SJCRH30 (cell line): ENCODE measurements at places on chromosomes 7 and 10.

- no peak for DNase-seq
Measured at GRCh38 chr10:69285699-69286098, 7.4 kb downstream of the HK1 start.

DNA sequence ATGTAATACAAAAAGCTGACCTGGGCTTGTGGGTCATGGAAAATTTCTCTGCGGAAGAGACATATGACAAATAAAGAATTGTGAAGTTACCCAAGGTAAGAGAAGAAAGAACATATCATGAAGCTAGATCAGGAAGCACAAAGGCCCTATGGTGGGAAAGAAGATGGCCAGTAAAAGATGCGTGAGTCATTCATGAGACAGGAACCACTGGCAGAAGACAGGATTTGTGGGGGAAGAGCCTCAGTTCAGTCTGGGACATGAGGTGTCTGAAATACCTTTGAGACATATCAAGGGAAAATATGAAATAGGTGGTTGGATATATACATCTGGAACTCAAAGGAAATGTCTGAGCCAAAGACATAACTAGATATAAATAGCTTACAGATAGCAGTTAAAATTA lies 27.7 kb upstream of the AMPH start:
- no peak for DNase-seq

- DNase-seq, result no peak
Measured at GRCh38 chr7:101614098-101614938, 14.8 kb downstream of the MYL10 start.

DNA sequence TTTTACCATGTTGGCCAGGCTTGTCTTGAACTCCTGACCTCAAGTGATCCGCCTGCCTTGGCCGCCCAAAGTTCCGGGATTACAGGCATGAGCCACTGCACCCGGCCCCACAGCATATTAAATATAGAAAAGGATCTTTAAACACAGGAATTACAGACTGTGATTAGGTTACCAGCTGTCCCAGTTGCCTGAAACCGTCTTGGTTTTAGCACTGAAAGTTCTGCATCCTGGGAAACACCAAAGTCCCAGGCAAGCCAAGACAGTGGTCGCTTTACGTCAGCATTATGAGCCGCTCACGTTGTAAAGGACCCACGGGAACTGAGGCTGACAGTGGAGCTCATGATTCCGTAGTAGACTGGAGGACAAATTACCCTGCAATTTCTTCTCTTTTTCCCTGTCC lies 69.0 kb upstream of the FAM180A start:
- DNase-seq, result no peak

DNA sequence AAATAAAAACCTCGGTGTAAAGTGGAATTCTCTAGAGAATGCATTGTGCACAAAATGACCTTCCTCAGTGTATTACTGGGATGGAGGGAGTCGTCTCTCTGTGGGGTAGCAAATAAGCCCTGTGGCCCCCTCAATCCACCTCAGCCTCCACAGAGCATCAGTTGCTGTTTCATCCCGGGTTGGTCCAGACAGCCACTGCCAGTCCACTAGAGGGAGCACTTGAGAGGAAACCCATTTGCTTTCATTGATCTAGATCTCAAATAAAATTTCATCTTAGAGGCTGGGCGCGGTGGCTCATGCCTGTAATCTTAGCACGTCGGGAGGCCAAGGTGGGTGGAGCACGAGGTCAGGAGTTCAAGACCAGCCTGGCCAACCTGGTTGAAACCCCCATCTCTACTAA lies 1128.7 kb downstream of the CNTNAP2 start:
- peak; percentile 50 for DNase-seq

DNA sequence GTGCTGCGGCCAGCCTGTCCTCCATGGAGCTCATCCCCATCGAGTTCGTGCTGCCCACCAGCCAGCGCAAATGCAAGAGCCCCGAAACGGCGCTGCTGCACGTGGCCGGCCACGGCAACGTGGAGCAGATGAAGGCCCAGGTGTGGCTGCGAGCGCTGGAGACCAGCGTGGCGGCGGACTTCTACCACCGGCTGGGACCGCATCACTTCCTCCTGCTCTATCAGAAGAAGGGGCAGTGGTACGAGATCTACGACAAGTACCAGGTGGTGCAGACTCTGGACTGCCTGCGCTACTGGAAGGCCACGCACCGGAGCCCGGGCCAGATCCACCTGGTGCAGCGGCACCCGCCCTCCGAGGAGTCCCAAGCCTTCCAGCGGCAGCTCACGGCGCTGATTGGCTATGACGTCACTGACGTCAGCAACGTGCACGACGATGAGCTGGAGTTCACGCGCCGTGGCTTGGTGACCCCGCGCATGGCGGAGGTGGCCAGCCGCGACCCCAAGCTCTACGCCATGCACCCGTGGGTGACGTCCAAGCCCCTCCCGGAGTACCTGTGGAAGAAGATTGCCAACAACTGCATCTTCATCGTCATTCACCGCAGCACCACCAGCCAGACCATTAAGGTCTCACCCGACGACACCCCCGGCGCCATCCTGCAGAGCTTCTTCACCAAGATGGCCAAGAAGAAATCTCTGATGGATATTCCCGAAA lies 2.7 kb downstream of the PIK3CG start:
- no peak for DNase-seq

DNA sequence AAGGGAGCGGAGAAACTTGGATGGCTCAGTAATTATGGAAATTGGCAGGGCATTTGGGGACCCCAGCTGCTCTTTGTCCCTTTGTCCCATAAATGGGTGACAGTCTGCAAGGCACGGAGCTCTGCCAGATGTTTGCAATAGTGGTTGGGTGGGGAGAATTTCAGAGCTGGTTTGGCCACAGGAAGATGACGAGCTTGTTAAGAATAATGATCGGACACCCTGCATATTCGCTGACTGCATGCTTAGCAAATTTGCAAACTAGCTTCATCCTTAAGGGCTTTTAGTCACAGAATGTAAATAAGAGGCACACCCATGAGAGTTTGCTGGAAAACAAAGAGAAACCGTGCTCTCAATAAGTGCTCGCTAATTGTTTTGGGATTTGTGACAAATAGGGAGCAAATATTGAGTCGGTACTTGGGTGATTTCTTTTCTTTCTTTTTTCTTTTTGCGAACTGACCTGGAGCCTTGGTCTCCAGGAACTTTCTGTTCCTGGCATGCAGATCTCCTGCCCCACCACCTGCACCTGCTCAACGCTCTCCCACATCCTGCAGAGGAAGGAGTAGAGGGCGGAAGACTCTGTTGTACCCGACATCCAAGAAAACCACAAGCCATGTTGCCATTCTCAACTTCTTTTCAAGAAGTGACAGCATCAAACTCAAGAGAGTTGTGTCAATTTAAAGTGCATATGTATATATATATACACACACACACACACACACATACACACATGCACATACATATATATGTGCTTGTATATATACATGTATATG lies 238.9 kb downstream of the CAMK1D start:
- no peak for DNase-seq

GRCh38 chr10:111338805-111339204 lies 262.0 kb downstream of the ADRA2A start:
- DNase-seq, result no peak

- no peak for DNase-seq
Measured at GRCh38 chr7:128424686-128425275, 15.0 kb upstream of the IMPDH1 start.

GRCh38 chr10:63103971-63104409 lies 29.1 kb upstream of the NRBF2 start:
- DNase-seq, result no peak

GRCh38 chr7:36360244-36360643 lies 29.4 kb upstream of the ANLN start:
- DNase-seq, result no peak

GRCh38 chr7:44709945-44710596 lies 38.6 kb upstream of the ZMIZ2 start:
- DNase-seq, result no peak

DNA sequence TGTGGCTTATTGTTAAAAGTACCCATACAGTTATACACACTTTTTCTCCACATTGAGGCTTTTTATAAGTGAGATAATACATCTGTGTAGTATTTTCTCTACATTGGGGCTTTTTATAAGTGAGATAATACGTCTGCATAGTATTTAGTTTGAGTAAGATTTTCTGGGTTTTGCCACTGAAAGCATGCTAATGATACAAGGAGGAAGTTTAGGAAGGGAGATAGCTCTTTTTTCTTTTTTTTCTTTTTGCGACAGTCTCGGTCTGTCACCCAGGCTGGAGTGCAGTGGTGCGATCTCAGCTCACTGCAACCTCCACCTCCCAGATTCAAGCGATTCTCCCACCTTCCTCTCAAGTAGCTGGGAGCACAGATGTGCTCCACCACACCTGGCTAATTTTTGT lies 13.3 kb downstream of the FAM107B start:
- DNase-seq, result no peak

DNA sequence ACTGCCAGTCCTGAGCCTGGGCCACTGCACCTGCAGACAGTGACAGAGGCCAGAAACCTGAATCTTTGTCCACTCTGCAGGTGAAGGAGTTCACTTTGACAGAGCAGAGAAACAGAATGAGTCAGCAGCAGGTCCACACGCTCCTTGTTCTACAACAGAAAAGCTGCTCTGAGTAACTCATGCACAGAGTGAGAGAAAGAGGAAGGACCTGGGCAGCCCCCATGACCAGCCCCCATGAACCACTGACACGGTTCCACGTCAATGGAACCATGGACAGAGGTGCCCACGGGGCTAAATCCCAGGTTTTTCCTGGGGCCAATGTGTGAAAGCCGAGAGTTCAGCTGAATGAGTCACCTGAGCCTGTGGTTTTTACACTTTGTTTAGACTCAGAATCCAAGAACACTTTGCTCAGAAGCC lies 40.8 kb upstream of the CTBP2 start:
- no peak for DNase-seq

- no peak for DNase-seq
Measured at GRCh38 chr10:25101461-25102146, 73.2 kb upstream of the GPR158 start.

DNA sequence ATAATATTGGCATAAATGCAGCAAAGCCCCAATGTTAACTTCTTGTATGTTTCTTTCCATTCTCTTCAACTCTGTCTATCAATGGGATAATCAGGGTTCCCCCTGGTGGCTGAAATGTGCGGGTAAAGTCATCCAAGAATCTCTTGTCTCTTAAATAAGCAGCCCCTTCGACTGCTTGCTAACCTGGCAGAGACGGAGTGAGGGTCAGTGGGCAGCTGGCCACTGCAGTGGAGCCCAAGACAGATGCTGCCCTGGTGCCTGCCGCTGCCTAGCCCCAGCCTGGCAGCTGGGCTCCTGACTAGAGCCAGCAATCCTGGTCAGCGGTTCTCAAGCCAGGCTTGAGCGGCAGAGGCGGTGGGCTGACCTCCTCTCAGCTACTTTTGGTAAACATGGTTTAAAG lies 248.9 kb downstream of the COBL start:
- peak; percentile 33 for DNase-seq

DNA sequence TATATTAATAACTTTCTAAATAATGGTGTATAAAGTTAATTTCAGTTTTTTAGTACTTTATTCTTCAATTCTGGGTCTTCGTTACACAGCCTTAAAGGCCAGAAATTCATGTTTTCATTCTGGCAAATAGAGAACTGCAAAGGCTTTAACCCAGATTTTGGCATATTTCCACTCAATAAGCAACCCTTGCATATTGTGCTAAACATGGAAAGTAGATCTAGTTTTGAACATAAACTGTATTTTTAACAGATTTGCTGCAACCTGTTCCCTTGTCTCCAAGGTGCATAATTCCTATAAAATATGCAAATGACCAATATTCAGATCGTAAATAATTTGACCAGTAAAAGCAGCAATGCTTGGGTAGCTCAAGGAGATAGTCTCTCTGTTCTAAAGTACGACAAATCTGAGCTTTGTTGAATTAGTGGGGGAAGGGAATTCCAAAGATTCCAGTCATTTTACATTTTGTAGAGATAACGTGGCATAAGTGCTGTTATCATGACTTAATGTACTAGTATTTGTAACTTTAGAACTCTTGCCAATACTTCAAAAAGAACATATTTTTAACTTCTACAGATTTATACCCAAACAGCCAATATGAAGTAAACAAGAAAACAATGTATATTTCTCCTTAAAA lies 46.4 kb upstream of the RSBN1L start:
- DNase-seq, result no peak

GRCh38 chr10:30170814-30171213 lies 111.4 kb upstream of the JCAD start:
- no peak for DNase-seq

DNA sequence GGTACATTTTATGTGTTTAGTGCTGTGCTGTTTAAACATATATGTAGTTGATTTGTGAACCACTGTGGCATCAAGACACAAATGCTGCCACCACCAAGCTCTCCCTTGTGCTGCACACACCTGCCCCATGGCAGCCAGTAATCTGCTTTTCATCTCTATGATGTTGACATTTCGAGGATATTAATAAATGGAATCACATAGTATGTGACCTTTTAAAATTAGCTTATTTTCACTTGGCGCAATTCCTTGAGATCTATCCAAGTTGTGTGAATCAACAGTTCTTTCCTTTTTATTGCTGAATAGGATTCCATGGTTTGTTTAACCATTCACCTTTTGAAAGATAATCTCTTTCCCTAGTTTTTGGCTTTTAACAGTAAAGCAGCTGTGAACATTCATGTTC lies 73.1 kb downstream of the BMPR1A start:
- no peak for DNase-seq

GRCh38 chr7:41292487-41292886 lies 410.4 kb downstream of the INHBA start:
- DNase-seq, result no peak

GRCh38 chr7:148621563-148621962 lies 31.0 kb downstream of the C7orf33 start:
- DNase-seq, result no peak

- DNase-seq, result peak; percentile 87
Measured at GRCh38 chr7:13981070-13981469, 8.4 kb downstream of the ETV1 start.

DNA sequence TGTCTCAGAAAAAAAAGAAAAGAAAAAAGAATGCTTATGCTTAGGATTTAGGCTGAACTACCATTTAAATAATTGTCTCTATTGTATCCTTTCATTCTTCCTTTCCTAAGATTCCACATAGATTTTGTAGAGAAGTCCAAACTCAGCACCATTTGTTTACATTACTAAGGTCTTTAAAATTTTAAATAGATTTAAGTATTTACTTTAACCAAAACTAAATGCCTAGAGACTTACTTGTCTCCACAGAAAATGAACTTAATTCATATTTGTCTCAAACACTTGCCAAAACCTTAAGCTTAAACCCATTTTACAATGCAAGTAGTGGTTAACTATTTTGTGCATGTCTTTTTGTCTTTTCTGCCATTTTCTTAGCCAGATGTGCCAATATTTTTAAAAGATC lies 54.1 kb upstream of the ABI1 start:
- DNase-seq, result no peak
